ENCODE measurements at places on chromosomes 13 and 19.

DNA sequence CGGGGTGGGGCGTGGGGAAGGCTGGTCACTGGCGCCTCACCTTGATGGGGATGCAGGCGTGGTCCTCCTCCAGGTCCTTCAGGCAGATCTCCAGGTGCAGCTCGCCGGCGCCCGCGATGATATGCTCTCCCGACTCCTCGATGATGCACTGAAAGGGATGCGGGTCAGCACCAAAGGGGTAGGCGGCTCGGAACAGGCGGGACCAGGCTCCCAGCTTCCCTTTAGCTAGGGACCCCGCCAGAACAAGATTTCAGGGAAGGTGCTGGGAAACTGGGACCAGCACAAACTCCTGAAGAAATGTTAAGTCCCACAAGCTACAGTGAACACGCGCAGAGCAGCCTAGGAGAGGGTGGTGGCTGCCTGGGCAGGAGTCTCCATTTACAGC is 6.0 kb downstream of the EEF2 start:
- peak; percentile 14 for DNase-seq

DNA sequence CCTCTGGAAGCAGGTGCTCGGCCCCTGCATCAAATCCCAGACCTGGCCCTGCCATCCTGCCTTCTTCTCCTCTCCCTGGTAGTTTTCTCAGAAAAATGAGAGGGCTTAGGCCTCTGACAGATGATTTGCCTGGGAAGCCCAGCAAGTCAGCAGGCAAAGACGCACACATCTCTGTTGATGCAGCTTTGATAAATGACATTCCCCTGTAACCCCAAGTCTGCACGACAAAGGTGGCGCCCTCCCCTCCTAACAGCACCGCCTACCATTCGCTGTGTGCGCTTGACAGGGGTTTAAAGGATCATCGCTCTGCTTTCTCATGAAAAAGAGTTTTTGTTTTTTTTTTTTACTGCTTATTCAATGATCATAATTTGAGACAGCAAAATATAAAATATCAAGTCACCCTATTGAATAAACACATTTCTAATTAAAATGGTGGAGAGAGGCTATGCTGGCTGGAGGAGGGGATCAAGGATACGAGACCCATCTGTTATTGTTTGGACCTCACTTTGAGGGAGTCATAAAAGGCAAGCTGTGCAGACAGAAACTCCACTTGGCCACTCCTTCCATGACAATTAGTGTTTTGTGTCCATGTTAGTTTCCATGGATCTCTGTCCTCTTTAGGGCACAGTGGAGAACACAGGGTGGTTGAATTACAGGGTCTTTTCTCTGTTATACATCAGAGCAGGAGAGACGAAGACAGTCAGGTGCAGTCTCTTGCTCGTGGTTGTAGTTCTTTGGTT is 126.1 kb downstream of the FGF9 start:
- no peak for DNase-seq

DNA sequence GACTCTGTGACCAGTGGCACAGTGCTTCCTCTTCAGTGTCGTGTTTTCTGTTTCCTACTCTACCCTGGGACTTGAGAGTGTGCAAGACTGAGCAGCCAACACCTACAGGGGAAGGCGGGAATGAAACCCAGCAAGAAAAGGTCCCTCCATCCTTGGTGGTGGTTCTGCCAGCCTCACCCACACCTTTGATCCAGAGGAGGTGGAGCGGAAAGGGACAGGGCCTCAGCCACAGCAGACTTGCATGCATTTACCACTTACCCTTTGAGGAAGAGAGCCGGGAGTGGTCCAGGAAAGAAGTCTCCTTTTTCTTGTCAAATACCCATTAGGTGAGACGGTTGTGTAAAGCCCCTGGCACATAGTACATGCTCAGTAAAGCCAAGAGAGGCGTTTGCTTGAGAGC is 164.8 kb upstream of the ZNF536 start:
- no peak for DNase-seq

DNA sequence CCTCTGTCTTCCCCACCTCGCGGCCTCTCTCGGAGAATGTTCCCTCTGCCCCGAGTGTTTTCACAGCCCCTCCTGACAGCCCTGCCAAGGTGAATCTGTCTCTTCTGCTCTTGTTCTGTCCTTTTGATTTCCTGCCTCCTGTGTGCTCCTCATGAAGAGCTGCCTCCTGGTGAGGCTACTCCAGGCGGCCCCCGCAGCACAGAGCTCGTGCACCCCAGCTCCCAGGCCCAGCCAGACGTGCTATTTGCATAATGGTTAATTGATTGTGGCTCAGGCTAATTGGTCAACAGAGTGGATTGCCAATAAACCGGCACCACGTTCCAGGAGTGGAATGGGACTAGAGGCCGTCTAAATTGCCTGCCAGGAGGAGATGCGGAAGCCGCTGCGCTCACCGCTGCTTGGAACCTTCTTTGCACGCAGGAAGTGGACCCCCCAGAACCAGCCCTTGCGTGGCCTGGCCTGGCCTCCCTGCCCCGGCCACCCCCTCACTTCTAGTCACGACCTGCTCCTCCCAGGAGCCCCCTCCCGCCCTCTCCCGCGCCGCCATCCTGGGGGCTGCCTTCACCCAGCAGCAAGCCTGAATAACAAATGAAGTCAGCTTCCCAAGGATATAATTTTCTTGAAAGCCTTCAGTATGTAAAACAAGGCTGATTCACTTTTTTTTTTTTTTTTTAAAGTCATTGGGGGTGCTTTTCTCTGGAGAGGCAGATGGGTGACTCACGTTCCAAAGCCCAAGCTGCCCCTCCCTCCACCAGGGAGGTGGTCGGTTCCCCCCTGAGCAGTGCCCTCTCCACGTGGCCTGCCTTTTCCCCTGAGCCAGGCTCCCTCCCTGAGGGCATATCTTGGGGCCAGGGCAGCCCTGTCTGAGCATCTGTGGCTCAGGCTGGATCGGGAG is 144.0 kb downstream of the KDM4B start:
- peak; percentile 63 for DNase-seq

GRCh38 chr19:32878988-32879387 is 9.4 kb upstream of the SLC7A9 start:
- no peak for DNase-seq

Measured in Daoy (cell line).